ENCODE measurements at places on chromosomes 3 and 15. TPM values are rescaled to one million over a fixed set of nuclear protein-coding genes. Genes with fewer than 3 reads are reported as not detected.

The GOLGA8O gene
- total RNA-seq, result 0.15 TPM

The RETNLB gene
- total RNA-seq, result not detected

The EPHB3 gene
- 8.4 TPM for total RNA-seq

The PIK3CA gene
- total RNA-seq, result 13.3 TPM

The SEMA3G gene
- 2.2 TPM for total RNA-seq

The CLDN18 gene
- not detected for total RNA-seq

The METTL6 gene
- 13.3 TPM for total RNA-seq

The GOLGA8J gene
- total RNA-seq, result not detected

- no peak for DNase-seq
These were observed 13.2 kb downstream of the CCR5 start for GRCh38 chr3:46383951-46384330.

- no peak for DNase-seq
These were observed 29.4 kb upstream of the ARID3B start for GRCh38 chr15:74511583-74511982.

- no peak for DNase-seq
These were observed 25.4 kb upstream of the SEMA6D start for GRCh38 chr15:47691882-47692281.

GRCh38 chr3:161177991-161178390, 43.1 kb upstream of the NMD3 start:
- no peak for DNase-seq

- no peak for DNase-seq
These were observed 34.8 kb downstream of the ATG7 start for GRCh38 chr3:11306817-11307589.

GRCh38 chr3:165800970-165801369, 36.3 kb downstream of the BCHE start:
- no peak for DNase-seq

GRCh38 chr15:91007266-91007665, 12.9 kb upstream of the PRC1 start:
- DNase-seq, result no peak

DNA sequence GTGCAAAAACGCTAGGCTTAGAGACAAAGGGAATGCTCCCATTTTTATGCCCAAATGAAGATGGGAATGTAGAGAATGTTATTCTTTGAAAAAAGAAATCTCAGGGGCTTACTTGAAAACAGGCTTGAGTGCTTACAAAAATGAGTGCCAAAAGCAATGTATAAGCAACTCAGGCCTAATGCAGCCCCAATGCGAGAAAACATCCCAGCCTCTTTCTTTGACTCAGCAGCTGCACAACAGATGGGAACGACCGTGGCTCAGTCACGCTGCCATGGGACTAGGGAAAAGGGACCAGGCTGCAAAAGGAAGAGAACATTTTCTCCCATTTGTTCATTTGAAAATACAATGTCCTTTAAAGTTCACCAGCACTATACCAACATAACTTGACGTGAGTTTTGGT, 246.4 kb upstream of the LRIG1 start:
- DNase-seq, result no peak

All from H7 (cell line).